ENCODE measurements at places on chromosomes 6 and 20. TPM values are rescaled to one million over a fixed set of nuclear protein-coding genes. Genes with fewer than 3 reads are reported as not detected.

DNA sequence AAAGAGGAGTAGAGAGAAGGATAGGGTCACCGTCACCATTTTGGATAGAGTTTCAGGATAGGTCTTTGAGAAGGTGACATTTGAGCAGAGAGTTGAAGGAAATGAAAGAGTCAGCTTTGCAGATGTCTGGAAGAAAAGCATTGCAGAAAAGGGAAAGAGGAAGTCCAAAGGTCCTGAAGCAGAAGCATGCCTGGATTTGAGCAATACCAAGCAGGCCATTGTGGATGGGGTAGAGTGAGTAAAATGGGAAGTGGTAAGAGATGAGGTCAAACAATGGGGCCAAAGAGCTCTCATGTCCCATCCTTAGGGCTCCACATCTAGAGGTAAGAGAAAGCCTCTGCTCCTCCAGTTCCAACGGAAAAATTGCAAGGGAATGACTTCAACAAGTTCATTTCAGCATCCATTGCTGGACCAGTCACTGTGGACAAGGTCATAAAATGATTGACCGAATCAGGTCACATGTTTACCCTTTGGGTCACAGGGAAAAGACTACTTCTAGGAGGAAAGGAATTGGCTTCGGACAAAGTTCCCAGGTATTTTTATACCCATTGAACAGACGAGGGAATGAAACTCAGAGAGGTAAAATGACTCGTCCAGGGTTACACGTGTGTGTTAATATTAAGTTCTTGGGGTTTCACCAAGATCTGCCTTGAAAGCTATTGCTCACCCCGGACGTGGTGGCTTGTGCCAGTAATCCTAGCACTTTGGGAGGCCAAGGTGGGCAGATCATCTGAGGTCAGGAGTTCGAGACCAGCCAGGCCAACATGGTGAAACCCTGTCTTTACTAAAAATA lies 6.6 kb upstream of the SAMHD1 start:
- DNase-seq: no peak
- no peaks in the 10 kb centered on the region for H3K27me3 ChIP-seq
- H3K27ac ChIP-seq: no peak overlapping the region

- no peaks in the 10 kb centered on the region for H3K27me3 ChIP-seq
- H3K36me3 ChIP-seq: no peaks in the 10 kb centered on the region
- peak overlapping the region; percentile 94 for H3K4me3 ChIP-seq
- peaks cover 54% of the 10 kb centered on the region for H3K4me1 ChIP-seq
- H3K27ac ChIP-seq: peak overlapping the region; percentile 81
These were observed 951 bp downstream of the FOXP4 start for GRCh38 chr6:41546866-41547798.

GRCh38 chr20:33947709-33948295 lies 45.9 kb upstream of the RALY start:
- no peaks in the 10 kb centered on the region for H3K27me3 ChIP-seq
- no peak overlapping the region for H3K27ac ChIP-seq
- H3K4me1 ChIP-seq: no peaks in the 10 kb centered on the region

DNA sequence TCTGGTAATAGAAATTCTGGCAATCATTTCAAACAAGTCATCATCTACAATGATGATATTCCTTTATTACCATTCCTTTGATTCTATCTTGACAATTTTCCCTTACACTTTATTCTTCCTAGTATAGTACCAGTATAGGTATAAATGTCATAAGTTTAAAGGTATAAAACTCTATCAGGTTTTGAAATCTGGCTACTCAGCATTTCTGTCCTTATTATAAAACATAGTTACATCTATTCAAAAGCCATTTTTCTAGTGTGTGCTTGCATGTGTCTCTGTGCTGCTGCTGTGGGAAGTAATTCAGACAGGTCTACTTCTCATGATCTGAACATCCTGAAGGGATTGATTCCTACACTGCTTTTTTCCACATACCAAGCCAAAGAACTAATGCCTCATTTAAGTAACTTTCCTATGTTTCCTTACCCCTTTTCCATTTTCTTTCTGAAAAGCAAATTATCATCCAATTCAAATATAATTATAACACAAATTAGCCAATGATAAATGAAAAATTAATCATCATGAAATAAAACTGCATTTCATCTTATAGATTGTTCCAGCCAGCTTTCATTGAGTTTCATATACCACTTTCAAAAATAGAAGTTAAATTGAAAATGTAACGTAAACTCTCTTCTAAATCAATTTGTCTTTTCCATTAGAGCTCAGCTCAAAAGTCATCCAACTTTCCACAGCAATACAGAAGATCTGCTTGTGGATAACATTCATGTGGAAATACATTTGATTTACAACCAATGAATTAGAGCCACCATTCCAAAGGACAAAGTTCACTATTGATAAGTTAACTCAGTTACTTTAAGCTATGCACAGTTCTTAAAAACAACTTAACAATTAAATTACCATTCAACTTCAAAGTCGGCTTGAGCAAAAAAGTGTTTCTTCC lies 35.9 kb downstream of the COL12A1 start:
- no peak for DNase-seq
- H3K4me3 ChIP-seq: no peak overlapping the region
- H3K27me3 ChIP-seq: no peaks in the 10 kb centered on the region
- no peaks in the 10 kb centered on the region for H3K36me3 ChIP-seq
- H3K4me1 ChIP-seq: no peaks in the 10 kb centered on the region
- no peak overlapping the region for H3K27ac ChIP-seq

The GLP1R gene
- total RNA-seq: 5.7 TPM

The TFAP2D gene
- total RNA-seq: not detected

The RAET1E gene
- not detected for total RNA-seq

The EDN3 gene
- total RNA-seq: 9.9 TPM
